ENCODE measurements at places on chromosomes 7 and 10. TPM values are rescaled to one million over a fixed set of nuclear protein-coding genes. Genes with fewer than 3 reads are reported as not detected.

Gene TMEM178B
- 0.10 TPM for total RNA-seq

Gene MTURN
- 38.7 TPM for total RNA-seq

Gene NXPH1
- not detected for total RNA-seq

Gene GPAM
- 11.3 TPM for total RNA-seq

Data from naive thymus-derived CD4-positive, alpha-beta T cell (primary cell).